Dermis blood vessel endothelial cell (primary cell): ENCODE measurements at places on chromosomes 16 and 17. TPM values are rescaled to one million over a fixed set of nuclear protein-coding genes. Genes with fewer than 3 reads are reported as not detected.

Gene PHAF1
- 14.8 and 22.3 TPM in 2 replicates for total RNA-seq

Gene FOXN1
- total RNA-seq: not detected in 2 replicates

DNA sequence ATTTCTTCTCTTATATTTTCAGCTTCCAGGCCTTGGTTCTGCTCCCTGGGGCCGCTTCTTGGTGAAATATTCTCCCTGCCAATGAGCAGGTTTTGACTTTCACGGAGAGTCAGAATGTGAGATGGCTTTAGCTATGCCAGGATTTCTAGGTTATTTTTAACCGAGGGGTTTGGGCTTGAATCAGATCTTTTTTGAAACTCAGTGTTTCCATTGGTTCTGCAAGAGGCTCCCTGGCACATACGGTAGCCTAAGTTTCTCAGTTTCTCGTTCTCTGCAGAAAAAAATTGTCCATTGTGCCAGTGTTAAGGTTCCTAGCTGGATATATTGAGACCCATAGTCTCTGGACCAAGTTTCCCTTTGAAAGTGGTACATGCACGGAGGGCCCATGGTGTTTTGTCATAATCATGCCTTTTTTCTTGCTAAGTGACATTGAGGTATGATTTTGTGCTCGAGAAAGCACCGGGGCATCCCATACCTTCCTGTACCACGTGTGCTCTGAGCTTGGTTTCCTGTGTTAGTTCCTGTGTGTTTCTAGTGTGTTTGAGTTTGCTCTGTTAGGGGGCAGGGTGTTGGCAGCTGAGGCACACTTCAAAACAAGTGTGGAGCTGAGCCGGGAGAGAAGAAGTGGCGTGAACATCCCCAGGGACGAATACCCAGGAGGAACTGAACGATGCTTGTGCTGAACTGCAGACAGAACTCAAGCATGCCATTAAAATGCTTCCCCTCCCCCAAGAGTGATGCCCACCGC lies 127.2 kb downstream of the HS3ST3B1 start:
- DNase-seq: no peak

Gene CEP295NL
- total RNA-seq: 1.5 and 5.1 TPM in 2 replicates

Gene XYLT2
- total RNA-seq: 26.5 and 31.8 TPM in 2 replicates

DNA sequence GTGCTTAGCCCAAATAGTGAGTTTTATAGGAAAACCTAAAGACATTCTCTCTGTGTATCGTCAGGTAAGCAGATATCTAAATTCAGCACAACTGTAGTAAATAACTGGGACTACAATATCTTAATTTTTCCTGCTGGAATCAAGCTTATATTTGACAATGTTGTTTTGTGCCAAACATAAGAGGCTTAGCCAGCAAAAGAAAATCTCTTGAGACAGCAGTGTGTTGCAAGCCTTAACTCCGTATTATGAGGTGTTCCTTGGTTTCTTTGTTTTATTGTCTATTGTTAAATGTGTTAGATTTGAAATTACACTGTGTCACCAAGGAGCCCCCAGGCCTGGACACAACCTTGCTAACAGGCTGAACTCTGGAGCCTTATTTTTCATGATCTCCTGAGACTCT lies 1570.6 kb upstream of the GOT2 start:
- DNase-seq: no peak
